ENCODE measurements at places on chromosomes 3 and 15. TPM values are rescaled to one million over a fixed set of nuclear protein-coding genes. Genes with fewer than 3 reads are reported as not detected.

The ARHGEF26 gene
- 6.2 TPM for total RNA-seq

DNA sequence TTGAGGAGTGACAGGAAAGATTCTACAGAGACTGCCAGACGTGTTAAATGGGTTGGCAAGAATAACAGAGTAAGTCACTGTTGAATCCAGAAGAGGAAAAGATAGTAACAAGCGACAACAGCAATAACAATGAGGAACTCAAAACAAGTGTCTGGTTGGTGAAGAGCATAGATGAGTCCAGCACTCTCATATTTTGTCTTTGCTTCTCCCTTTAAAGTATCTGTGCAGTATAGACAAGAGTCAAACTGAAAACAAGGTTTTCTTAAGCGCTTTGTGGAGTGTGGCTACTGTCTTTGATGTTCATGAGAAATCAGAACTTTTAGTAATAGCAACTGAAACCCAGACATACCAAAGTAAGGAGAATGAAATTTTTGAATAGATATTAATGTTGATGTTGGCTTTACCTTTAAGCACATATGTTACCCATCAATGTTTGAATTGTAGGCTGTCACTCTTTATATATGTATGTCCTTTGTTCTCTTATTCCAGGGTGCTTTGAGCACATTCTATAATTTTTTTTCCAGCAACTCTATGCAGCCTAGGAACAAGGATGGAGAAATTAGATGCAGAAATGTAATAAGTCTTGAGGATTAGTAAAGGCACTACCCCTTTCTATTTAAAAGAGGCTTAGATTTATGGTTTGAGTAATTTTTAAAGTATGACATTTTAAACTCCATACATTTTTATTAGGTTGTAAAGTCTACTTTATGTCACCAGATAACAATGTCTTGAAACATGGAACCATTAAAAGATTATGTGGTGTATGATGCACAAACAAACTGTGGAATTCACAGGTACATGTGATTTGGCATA is 185.5 kb downstream of the NFKBIZ start:
- no peak for DNase-seq

The GOLGA8H gene
- total RNA-seq = 0.77 TPM

The LRTM1 gene
- not detected for total RNA-seq

DNA sequence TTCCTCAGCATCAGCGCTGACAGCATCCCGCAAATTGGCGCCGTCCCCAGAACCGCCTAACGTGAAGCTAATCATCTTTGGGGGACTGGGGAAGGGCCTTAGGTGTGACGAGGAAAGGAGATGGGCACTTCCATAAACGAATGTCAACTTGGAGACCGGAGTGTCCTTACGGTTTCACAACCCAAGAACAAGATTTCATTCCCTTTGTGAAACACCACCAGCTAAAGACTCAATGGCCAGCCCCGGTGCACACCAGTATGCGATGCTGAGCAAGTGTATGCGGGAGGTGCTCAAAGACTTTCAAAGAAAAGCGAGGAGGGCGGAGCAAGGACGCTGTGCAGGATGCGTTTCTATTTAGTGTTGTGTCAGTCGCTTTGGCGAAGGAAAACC is 759 bp upstream of the TTBK2 start:
- DNase-seq = no peak

GRCh38 chr3:167469381-167469780 is 4.5 kb downstream of the SERPINI2 start:
- DNase-seq = no peak

GRCh38 chr15:69158843-69159240 is 1.6 kb upstream of the GLCE start:
- no peak for DNase-seq

- no peak for DNase-seq
Observed at GRCh38 chr3:140341203-140341602, 336.7 kb upstream of the TRIM42 start.

The TLNRD1 gene
- total RNA-seq = 17.7 TPM

DNA sequence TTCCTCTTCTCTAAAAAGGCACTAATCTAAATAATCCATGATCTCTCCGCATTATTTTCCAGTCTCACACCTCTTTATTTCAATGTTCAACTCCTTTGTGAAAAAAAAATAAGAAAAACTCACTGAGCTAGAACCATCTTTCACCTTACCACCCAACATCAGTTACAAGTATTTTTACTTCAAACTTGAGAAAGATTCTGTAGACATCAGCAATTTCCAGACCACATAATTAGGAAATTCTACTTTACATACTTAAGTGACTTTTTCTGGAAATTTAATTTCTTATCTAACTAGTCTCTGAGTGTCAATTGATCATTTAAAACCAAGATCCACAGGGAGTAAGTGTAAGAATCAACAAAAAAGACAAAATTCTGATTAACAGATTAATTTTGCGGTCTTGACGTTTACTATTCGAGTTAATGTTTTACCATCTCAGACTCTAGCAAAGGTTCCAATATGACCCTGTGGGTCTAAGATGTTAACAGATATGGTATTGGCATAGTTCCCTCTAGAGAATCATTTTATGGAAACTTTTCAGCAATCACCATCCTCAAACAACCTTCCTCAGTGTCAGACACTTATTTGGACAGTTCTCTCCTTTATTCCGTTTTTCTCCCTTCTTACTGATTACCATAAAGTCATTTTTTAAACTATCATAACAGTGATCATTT is 5.1 kb downstream of the ATP13A3 start:
- DNase-seq = no peak

The COLQ gene
- 0.27 TPM for total RNA-seq

DNA sequence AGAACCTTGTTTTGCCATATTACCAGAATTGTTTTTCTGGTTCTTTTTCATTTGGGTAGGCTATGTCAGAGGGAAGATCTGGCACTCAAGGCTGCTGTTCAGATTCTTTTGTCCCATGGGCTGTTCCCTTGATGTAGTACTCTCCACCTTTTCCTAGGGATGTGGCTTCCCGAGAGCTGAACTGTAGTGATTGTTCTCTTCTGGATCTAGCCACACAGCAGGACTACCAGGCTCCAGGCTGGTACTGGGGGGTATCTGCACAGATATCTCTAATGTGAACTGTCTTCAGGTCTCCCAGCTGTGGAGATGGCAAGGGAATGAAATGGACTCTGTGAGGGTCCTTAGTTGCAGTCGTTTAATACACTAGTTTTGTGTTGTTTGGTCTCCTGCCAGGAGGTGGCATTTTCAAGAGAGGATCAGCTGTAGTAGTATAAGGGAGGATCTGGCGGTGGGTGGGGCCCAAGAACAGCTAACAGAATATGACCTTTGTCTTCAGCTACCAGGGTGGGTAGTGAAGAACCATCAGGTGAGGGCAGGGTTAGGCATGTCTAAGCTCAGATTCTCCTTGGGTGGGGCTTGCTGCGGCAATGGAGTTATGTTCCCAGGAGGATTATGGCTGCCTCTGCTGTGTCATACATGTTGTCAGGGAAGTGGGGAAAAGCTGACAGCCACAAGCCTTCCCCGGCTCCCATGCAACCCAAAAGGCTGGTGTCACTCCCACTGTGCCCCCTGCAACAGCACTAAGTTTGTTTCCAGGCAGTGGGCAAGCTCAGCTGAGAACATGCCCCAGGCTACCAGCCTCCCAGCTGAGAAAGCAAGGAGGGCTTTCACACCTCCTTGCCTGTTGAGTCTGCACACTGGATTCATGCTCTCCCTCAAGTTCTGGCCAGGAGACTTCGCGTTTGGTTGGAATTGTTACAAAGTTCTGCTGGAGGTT is 252.5 kb downstream of the ISL2 start:
- DNase-seq = no peak

The ACKR4 gene
- total RNA-seq = not detected

DNA sequence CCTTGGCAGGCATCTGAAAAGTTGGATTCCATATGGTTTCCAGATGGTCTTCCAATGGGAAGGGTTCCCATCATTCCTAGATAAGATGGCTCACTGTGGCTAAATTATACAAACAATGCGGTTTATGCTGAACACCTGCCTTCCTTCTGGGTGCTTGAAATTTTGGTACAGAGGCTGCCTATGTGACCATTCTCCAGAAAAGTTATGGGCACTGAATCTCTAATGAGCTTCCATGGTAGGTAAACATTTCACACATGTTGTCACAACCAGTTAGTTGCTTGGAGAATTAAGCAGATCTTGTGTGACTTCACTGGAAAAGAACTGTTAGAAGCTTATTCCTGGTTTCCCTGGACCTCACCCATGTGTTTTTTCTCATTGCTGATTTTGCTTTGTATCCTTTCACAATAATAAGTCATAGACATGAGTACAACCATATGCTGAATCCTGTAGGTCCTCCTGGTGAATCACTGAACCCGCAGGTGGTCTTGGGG is 30.1 kb downstream of the PLOD2 start:
- DNase-seq = no peak

- peak; percentile 28 for DNase-seq
Observed at GRCh38 chr3:21962456-21962855, 211.4 kb upstream of the ZNF385D start.

The RNU5B-1 gene
- not detected for total RNA-seq

- DNase-seq = no peak
Observed at GRCh38 chr3:17149076-17149475, 264.3 kb downstream of the PLCL2 start.

The APBA2 gene
- 50.8 TPM for total RNA-seq

DNA sequence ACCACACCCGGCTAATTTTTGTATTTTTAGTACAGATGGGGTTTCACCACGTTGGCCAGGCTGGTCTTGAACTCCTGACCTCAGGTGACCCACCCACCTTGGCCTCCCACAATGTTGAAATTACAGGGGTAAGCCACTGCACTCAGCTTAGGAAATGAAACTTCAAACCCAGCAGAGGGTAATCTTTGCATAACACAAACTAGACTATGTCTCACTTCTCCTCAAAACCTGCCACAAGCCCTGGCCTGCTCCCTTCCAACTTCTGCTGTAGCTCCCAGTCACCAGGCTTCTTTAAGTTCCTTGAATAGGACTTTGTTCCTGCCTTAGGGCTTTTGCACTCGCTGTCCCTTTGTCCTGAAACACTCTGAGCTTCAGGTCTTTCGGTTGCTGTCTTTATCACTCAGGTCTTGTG is 39.2 kb upstream of the SEMA4B start:
- no peak for DNase-seq

The TERC gene
- 52.4 TPM for total RNA-seq

The NR1I2 gene
- total RNA-seq = 0.03 TPM

DNA sequence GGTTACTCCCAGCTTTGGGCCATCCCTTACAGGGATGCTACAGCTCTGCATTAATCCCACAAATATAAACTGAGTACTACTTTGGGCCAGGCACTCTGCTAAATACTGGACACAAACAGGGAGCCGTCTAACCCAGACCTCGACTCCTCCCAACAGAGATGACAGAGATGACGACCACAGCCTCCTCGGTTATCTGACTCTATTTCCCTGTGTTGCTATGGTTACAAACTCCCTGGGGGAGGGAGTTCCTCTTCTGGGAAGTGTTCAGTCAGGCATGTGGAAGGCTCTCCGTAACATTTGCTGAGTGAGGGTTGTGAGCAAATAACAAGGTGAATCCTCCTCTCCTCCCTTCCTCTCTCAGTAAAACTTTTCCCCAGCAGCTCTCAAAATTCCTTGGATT is 6.7 kb upstream of the CMTM7 start:
- DNase-seq = no peak

The P2RY13 gene
- not detected for total RNA-seq

The AAGAB gene
- total RNA-seq = 48.0 TPM

- DNase-seq = no peak
Observed at GRCh38 chr3:182941719-182942118, 38.6 kb downstream of the DCUN1D1 start.

DNA sequence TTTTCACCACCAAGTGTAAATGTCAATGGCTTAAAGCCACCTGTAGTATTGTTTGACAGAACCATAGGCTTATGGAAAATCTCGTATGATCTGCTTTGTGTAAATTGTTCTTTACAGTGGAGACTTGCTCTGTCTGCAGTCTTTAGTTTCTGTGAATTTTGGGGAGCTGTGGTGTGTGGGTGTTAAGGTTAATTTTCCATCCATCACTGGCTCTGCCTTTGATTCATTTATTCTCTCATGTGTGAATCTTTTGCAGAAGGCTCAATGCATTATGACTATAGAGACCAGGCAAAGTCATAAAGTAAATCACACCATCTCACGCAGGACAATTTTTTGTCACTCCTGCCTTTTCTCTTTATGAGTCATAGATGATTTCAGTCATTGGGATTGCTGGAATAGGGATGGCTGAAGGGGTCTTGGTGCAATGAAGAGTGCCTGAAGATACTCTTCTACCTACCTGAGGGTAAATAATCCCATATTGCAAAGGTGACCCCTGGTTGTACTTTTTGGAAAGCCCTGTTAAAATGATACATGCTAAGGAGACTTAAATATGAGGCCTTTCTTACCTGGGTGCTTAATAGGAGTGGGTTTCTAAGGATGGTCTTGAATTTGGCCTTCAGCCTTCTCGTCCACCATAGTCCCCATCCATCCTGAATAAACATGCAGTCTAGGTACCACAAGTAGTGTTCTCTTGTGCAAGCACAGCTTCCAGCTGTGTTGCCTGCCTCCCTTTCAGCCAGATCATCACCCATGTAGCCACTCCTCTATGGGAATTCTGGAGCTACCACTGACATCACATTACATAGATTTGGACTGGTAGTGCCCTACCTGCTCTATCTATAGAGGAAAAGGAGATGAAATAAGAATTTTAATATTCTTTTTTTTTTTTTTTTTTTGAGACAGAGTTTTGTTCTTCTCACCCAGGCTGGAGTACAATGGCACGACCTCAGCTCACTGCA is 14.3 kb downstream of the TGFBR2 start:
- no peak for DNase-seq

DNA sequence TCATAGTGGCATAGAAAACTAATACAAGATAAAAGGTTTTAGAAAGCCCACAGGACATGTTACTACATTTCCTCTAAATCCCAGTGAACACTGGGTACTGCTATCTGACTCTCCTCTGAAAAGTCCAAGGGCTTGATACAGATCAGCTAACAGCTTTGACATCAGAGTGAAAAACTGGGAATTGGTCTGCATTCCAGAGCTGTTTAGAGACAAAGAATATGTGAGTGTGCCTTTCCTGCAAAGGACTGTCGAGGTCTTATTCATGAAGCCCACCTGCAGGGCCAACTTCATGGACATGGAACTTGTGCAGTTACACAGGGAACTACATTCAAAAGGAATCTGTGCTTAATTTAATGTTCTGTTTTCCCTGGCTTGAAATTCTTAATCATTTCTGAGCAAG is 5.2 kb upstream of the TMCO5A start:
- no peak for DNase-seq

DNA sequence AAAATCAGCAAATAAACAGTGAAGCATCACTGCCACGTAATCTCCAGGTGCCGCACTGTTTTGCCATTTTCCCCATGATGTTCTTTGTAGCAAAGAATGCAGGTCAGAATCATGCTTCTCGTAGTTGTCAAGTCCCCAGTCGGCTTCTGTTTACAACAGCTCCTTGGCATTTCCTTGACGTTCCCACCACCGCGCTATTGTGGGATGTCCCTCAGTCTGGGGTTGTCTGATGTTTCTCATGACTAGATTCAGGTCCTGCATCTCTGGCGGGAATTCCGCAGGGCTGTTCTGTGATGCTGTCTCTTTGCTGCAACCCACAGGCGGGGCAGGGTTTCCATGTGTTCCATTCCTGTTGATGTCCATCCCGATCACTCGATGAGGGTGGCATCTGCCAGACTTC is 117.9 kb upstream of the SMAD3 start:
- DNase-seq = no peak

The KCNMB2 gene
- not detected for total RNA-seq

Data from HT1080 (cell line).